Neural progenitor cell (in vitro differentiated cells): ENCODE measurements at places on chromosomes 7 and 10.
A peak's percentile ranks its signal among the peaks of the same experiment; 100 is the strongest.

DNA sequence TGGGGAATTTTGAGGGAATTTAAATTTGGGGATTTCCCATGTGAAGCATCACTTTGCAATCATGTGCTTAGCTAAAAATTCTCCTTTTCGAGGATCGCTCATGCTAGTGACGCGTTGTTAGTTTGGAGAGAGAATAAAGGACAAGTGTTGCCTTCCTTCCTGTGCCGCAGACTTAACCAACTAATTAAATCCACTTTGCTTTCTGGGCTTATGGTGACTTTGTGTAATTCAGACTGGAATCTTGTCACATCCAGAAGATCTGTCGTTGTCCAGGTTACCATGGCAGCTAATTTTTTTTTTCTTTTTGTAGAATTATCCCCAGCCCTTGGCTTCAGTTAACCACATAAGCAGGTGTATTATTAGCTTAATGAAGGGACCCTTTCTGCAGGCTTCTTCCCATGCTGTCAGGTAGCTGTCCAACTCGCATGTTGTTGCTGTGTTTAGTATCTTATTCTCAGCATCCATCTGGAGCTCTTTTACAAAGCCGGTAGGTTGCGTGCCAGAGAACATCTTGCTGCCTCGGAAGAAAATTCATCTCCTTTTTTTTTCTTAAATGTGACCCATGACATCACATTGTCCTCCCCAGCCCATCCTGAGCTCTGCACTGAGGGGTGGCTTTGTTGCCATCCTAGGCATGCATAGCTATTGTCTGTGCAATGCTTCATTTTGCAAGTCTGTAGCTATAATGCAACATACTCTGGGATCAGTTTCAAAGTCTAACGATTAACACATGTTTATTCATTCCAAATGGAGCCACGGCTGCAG lies 47.2 kb upstream of the NRP1 start:
- DNase-seq: peak; percentile 18

DNA sequence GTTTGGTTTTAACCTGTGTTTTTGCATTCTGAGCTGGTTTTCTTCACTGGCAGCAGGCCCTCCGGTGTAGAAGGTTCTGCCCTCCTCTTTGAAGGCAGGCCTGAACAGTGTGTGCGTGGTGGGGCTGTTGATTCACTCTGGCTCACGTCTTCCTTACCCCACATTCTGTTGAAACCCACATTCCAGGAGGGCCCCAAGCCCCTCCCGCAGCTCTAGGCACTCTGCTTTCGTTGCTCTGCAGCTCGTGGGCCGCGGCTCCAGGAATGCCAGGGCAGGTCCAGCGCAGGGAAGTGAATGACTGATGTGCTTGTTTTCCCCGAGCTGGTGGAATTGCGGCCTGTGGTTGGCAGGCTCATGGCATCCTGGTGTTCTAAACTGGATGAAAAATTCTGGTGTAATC lies 49.0 kb downstream of the HTRA1 start:
- DNase-seq: no peak

- DNase-seq: no peak
Measured at GRCh38 chr7:128041203-128041602, 10.0 kb upstream of the LRRC4 start.

DNA sequence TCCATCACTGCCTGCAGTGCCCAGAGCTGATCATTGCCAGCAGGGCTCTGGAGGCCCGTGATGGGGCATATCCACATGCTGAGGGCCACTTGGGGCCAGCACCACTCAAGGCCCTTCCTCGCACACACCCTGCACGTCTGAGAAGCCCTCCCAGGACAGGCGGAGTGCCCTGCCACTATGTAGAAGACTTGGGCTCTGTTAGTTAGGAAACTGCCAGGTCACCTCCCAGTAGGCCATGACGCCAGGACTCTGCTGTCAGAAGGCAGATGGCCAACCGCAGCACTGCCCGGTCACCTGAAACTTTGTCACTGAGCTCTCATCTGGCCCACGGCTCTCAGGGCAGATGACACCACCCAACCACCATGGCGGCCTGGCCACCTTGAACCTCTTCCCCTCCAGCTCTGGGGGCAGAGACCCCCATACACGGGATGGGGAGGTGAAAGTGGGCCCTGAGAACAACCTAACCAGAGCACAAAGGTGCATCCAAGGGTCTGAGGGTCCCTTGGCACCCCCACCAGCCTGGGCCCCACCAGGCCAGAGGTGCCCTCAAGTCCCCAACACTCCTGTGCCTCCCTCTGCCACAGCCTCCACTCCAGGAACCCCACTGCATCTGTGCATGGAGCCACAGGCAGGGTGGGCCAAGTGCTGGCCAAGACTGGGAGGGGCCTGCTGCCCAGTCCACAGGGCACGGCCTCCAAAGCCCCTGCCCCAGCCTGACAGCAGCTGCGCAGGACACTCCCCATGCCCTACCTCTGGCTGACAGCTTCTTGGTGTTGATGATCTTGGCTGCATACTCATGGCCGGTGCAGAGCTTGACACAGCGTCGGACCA lies 41.8 kb downstream of the CAMK2B start:
- DNase-seq: no peak
